Stimulated activated CD8-positive, alpha-beta memory T cell treated with anti-CD3 and anti-CD28 coated beads, Interleukin-4, amount 100 ng/mL, for 4 hours (primary cell): ENCODE measurements at places on chromosomes 6 and 20.

GRCh38 chr20:11926292-11926998 lies 8.8 kb downstream of the BTBD3 start:
- no peak for DNase-seq

DNA sequence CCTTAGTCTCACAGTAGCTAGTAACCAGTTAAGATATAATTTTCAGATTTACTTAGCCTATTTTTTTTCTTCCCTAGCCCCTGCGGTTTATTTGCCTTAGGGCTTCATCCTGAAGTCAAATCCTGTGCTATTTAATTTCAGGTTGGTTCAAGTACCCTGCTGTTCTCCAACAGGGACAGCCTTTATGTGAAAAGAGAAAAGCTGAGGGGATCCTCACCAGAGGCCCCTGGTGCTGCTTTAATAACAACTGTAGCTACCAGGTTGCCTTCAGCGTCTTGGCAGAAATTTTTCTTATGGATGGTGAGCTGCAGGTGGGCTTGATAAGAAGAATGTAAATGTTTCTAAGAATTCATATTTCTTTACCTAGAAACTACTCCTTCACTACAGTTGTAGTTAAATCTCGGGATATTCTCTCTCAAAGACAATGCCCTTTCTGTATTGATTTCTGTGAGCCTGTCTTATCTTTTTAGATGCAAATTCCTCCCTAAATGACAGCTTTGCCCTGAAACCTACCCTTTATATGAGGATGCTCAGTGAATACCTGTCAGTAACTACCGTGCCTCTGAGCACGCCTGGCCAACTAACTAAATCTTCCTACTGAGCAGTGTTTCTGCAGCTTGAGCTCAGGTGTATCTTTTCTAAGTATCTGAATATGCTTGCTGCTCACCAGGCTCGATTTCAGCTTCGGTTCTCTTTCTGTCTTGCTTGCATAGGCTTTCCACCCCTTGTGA lies 320.5 kb downstream of the MMUT start:
- no peak for DNase-seq

DNA sequence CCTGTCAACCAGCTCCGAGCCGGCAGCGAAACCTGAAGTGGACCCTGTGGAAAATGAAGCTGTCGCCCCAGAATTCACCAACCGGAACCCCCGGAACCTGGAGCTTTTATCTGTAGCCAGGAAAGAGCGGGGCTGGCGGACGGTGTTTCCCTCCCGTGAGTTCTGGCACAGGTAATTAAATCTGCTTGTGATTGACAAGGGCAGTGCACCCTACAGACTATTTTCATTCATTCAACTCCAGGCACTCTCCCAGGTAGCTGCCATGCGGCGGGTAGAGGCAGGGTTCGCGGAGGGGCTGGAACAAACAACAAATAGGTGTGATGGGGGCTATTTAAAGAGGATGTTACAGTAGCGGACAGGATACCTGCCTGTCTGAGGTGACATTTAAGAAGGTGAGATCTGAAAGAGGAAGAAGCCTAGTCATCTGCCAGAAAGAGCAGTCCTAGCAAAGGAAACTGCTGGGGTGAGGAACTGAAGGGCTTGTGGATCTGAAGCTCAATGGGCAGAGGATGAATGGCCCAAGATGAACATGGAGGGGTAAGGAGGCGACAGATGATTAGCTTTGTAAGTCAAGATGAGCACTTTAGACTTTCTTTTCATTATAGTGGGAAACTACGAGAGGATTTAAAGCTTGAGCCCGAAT lies 810 bp downstream of the MRPL18 start:
- DNase-seq: peak; percentile 2

- no peak for DNase-seq
Observed at GRCh38 chr6:100553243-100553642, 88.5 kb upstream of the SIM1 start.

- no peak for DNase-seq
Observed at GRCh38 chr20:52443874-52444273, 252.3 kb upstream of the ZFP64 start.

GRCh38 chr6:41774841-41775240 lies 4.9 kb downstream of the FRS3 start:
- DNase-seq: no peak

DNA sequence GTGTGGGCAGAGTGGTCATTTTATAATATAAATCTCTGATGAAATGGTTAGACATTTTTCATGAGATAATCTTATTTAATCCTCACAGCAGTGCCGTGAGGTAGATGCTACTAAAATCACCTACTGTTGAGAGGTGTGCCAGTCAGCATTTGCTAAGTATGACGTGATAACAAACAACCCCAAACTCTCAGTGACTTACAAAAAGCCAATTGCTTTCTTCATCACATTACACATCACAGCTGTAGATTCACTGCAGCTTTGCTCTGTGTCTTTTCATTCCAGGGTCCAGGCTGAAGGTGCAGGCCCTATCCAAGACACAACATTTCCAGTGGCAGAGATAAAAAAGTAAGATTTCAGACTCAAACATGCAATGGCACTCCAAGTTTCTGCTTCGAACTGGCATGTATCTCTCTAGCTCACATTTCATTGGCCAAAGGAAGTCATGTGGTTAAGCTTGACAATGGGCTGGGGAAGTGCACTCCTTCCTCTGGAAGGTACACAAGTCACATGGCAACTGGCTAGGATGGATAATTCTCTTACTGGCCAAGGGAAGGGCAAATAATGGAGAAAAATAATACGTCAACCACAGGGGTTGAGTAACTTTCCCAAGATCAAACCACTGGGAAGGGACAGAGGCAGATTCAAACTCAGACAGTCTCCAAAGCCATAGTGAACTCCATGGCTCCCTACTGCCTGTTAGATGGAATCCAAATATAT lies 69.5 kb upstream of the EPB41L1 start:
- no peak for DNase-seq

GRCh38 chr6:75102301-75102700 lies 103.6 kb downstream of the COL12A1 start:
- no peak for DNase-seq

DNA sequence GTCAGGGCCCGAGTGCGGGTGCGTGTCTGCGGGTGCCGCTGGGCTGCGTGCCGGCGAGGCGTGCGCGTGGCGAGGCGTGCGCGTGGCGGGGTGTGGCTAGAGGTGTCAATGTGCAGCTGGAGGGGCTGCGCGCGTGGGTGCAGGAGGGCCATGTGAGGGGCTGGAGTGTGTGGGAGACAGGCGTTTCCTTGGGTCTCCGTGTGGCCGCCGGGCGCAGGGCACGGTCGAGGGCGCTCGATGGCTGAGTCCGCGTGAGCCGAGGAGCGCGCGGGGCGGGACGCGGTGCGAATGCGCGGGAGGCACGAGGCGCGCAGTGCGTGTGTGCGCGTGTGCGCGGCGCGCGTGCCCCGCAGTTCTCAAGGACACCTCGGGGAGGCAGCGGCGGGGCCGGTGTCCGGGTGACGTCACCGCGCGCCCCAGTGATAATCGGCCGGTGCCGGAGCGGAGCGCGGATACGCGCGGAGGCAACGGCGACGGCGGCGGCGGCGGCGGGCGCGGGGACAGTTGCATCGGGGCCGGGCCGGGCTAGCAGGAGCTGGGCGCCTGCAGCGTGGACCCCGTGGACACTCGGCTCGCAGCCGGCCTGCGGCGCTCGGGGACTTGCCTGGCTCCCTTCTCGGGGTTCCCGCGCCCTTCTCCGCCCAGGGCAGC lies 38.7 kb downstream of the YTHDF1 start:
- DNase-seq: no peak
